ENCODE measurements at places on chromosomes 11 and 22.

- DNase-seq = no peak
Observed at GRCh38 chr11:20031155-20032001, 128.9 kb downstream of the DBX1 start.

- DNase-seq = no peak
Observed at GRCh38 chr22:43435851-43436811, 24.3 kb downstream of the MPPED1 start.

- DNase-seq = no peak
Observed at GRCh38 chr22:33806191-33806590, 114.1 kb downstream of the LARGE1 start.

DNA sequence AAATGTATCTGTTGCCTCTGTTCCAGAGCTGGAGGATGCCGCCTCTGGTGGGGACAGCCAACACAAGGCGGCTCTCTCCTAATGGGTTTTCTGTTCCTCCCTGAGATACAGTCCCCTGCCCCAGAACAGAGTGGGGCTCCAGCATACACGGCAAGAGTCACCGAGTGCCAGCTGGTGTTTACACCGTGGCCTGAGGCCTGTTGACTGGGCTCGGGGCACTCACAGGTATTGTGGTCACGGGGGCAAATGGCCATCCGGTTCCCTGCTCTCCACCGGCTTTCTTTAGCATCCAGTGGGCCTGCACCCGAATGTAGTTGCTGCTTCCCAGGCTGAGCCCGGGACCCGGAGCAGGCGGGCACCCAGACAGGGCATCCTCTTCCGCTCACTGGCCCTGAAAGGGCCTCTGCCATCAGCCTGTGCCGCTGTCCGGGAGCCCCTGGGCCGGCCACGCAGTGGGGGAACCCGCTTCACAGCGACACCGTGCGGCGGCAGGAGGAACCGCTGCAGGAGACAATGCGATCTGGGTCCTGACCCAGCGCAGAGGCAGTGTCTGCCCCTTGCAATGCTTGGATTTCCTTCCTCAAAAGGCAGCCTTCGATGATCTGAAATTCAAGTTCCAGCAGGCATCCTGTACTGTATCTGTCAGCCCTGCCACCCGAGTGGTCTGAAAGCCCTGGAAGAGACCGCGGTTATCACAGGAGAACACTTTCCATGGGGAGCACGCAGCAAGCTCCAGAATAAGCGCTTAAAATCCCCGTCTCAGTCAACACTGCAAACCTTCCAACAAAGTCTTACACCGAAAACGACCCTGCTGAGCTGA, 859 bp upstream of the KRTAP5-5 start:
- DNase-seq = no peak

DNA sequence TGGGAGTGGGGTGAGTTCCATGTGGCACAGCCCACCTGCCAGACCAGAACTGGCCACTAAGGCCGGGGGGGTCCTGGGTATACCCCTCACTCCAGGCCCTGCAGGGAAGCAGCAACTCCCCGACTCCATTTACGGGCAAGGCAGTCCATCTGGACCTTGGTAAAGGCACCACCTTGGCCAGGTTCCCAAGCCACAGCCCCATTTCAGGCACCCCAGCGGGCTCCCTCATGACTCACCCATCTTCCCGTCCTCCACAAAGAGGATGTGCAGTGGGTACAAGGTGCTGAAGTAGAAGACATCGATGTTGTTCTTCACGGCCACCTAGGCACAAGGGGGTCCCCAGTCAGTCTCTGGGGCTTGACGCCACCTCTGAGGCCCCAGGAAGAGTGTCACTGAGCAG, 15.7 kb upstream of the RASL10A start:
- no peak for DNase-seq

- DNase-seq = no peak
Observed at GRCh38 chr11:18277565-18278271, 11.7 kb downstream of the SAA1 start.

- no peak for DNase-seq
Observed at GRCh38 chr11:70278994-70279393, 8.5 kb downstream of the PPFIA1 start.

DNA sequence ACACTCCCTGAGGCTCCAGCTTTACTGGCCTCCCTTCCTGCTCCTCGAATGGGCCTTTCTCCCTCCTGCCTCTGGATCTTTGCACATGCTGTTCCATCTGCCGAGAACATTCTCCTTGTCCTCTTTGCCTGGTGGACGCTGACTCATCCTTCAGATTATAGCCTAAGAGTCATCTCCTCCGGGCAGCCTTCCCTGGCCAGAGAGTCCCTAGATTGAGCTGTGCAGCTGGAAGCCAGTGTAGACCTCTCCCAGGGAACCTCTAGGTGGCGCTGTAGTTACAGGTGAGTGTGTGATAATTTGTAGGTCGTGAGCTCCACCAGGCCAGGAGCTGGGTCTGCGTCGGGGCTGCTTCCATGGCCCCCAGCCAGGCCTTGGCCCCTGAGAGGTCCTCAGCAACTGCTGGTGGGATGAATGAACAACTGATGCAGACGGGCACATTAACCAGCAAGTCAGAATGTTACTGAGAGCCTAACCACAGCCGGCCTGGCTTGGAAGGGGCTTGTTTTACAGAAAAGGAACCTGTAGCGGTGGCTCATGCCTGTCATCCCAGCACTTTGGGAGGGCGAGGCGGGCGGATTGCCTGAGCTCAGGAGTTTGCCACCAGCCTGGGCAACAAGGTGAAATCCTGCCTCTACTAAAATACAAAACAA, 8.7 kb downstream of the PNPLA5 start:
- no peak for DNase-seq

DNA sequence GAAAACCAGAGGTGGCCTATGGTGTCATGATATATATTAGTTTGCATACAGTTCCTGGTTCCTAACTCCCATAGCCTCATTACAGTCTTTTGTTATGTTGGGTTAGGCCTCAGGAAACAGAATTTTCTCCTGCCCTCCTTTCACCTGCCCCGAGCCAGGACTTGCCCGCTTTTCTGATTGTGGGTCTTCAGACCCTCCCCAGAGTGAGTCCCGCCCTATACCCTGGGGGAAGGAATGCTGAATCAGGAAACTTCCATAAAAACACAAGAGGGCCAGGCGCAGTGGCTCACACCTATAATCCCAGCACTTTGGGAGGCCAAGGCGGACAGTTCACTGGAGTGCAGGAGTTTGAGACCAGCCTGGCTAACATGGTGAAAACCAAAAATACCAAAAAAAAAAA, 70.9 kb downstream of the SLC35F2 start:
- no peak for DNase-seq

- DNase-seq = no peak
Observed at GRCh38 chr11:11230802-11231562, 122.1 kb downstream of the CSNK2A3 start.

DNA sequence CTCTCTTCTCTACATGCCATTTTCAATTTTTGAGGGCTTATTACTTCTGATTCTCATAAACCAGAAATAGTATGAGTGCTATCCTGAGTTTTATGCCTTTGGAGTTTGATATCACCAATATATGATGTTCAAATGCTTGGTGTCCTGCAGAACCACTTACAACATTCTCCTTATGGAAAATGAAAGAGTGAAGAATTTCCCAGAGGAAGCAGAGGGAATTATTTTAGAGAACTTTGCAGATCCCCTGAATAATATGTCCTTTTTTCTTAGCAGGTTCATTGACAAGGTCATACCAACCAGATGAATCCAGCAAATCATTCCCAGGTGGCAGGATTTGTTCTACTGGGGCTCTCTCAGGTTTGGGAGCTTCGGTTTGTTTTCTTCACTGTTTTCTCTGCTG, at the start of gene OR4D5:
OR4D5 (plus strand) TSS at position 301 of the 400 bp plus-strand sequence; CDS start at position 301, 0 bp downstream.
- no peak for DNase-seq

DNA sequence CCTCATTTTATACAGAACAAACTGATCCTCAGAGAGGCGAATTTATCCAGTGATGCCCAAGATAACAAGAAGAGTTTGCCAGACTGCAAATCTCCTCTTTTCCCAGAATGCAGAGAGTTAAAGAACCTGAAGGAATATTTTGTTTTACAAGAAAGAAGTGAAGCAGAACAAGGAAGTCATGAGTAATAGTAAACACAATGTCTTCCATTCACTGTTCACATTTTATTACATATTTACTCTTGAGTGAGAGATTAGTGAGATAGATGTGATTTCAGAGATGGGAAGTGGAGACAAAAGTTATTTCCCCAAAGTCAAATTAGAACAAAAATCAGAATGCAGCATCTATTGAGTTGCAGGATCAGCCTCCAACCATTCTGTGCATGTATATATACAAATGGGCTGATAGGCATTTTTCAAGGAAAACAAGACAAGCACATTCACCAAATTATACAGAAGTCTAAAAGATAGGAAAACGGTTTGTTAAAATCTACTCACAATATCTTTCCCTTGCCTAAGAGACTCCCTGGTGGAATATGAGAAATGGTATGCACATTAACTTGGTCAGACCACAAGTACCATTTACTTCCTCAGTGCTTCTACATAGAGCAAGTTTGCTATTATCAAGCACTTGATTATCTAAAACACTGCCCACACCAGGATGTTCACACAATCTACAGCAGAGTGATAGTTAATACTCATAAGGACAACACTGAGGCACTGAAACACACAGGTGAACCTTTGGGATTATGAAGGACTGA, 12.0 kb downstream of the GUCY1A2 start:
- no peak for DNase-seq

DNA sequence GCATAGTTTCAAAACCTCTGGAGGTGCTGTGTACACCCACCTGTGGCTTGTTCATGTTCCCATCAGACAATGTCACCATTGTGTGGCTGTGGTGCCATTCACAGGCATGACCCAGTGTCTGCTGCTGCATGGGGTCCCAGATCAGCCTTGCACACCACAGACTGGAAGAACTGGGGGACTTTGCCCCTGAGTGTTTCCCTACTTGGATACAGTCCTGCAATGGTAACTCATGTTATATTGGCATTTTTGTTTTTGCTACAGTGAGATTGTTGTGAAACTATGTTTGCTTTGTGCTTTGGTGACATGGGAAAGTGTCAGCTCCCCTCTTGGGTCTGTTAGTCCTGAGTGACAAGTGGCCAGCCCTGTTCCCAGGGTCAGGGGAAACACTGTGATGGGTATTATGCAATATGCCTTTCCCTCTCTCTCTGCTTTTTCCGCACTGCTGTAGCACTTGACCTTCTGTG, 108.8 kb downstream of the NAV2 start:
- no peak for DNase-seq

DNA sequence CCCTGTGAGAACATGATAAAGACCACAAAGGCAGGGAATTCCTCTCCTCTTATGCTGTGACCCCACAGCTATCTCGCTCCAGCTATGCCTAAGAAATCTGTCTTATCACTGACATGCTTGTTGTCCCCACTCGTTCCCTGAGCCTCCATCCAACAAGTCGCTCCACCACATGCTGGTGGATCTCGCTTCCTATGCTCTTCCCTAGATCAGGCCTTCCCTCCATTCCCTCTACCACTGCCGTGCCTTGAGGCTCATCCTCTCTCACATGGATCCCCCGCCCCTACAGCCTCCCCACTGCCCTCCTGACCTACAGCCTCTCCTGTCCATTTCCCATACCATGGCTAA, 1.4 kb upstream of the DGAT2 start:
- no peak for DNase-seq

GRCh38 chr11:120556797-120557196, 45.2 kb downstream of the GRIK4 start:
- no peak for DNase-seq

GRCh38 chr11:113562981-113563461, 87.8 kb upstream of the DRD2 start:
- DNase-seq = no peak

- DNase-seq = no peak
Observed at GRCh38 chr11:67372993-67373647, at the start of gene CLCF1. Gene CLCF1 (minus strand): TSS chr11:67373598. CDS start chr11:67373539, 59 bp downstream.

GRCh38 chr11:68128682-68129327, 7.6 kb upstream of the CHKA start:
- no peak for DNase-seq

- no peak for DNase-seq
Observed at GRCh38 chr11:122808478-122808869, 29.8 kb upstream of the CRTAM start.

- DNase-seq = no peak
Observed at GRCh38 chr22:49627217-49628181, 200.2 kb downstream of the BRD1 start.

GRCh38 chr11:10990637-10991193, 132.9 kb upstream of the ZBED5 start:
- DNase-seq = no peak

GRCh38 chr11:62444236-62444833, 25.5 kb downstream of the SCGB1A1 start:
- peak; percentile 11 for DNase-seq

DNA sequence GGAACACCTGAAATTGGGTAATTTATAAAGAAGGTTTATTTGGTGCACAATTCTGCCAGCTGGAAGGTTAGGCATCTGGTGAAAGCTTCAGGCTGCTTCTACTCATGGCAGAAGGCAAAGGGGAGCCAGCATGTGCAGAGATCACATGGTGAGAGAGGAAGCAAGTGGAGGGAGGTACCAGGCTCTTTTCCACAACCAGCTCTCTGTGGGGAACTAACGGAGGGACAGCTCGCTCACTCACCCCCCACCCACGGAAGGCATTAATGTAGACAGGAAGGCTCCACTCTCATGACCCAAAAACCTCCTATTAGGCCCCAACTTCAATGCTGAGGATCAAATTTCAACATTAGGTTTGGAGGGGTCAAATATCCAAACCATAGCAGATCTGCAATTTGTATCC, 75.6 kb upstream of the ARHGAP32 start:
- no peak for DNase-seq

GRCh38 chr11:119671561-119672015, 57.4 kb downstream of the NECTIN1 start:
- no peak for DNase-seq

DNA sequence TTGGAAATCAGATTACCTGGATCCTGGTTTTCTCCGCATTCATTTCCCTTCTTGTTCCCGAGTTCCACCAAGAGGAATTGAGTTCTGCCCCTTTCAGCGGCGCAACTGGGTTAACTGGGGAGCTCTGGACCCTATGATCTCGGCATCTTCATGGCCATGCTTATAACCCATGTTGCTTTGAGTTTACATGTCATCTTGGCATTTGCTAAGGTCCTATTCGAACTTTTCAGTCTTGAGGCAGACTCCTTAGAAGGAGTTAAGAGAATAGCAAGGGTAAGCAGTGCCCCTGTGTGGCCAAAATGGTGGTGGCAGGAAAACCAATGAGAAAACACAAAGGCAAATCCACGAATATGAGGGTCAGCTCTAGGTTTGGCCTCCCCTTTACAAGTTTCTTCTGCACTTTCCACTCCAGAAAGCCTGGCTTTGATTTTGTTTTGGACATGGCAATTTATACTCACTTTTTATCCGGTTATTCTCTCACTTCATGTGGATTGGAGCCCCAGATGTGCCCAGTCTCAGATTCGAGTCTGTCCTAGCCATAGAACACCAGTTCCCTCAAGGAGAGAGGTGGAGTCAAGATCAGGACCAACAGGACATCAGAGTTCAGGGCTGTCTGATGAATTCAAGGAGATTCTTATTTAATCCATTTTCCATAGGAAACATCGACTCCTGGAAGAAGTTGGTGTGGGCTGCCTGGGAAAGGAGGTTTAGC, 55.3 kb upstream of the FBXO3 start:
- DNase-seq = no peak

DNA sequence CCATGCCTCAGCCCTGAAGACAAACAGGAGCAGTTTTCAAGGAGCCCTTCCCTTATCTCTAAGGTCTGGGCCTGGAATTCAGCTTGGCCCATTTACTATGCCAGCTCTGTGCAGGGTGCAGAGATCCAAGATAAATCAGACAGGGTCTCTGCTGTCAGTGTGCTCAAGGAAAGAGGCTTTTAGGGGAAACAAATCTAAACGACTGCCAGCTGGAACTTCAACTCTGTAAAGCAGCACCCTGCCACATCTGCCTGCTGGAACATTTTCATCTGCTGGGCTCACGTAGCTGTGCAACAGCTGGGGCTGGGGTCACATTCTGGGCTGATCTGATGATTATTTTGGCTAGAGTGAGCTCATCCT, 19.8 kb upstream of the EHF start:
- DNase-seq = no peak
